ENCODE measurements at places on chromosomes 2 and 18.

GRCh38 chr2:197897960-197898678, 93.7 kb downstream of the PLCL1 start:
- no peak for DNase-seq

- no peak for DNase-seq
These were observed 798.4 kb upstream of the ACVR2A start for GRCh38 chr2:147046473-147046872.

DNA sequence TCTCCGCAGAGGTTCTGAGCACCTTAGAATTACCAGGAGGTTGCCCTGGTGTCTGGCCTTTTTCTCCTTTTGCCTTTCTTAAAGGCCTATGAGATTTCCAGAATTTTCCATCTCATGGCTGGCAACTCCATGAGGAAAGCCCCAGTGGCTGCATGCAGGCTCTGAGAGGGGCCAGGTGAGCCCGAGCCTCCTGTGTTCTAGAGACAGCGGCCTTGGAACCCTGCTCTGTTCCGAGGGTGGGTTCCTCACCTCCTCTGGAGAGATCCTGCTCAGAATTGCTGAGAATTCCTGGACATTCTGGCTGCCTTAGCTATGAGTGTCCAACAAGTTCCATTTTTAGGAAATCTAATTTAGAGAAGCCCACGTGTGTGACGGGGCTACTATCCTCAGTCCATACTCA, 35.7 kb upstream of the HPCAL1 start:
- no peak for DNase-seq

- DNase-seq = no peak
These were observed 926 bp downstream of the NDUFV2 start for GRCh38 chr18:9103376-9103873.

- no peak for DNase-seq
These were observed 80.0 kb upstream of the PXDN start for GRCh38 chr2:1824202-1824905.

- DNase-seq = no peak
These were observed 4.7 kb upstream of the THNSL2 start for GRCh38 chr2:88165332-88166003.

- DNase-seq = no peak
These were observed 1.5 kb downstream of the GALR1 start for GRCh38 chr18:77250926-77251729.

GRCh38 chr2:11514081-11514730, 19.6 kb upstream of the GREB1 start:
- no peak for DNase-seq

GRCh38 chr2:127610561-127610960, 35.4 kb upstream of the GPR17 start:
- no peak for DNase-seq

DNA sequence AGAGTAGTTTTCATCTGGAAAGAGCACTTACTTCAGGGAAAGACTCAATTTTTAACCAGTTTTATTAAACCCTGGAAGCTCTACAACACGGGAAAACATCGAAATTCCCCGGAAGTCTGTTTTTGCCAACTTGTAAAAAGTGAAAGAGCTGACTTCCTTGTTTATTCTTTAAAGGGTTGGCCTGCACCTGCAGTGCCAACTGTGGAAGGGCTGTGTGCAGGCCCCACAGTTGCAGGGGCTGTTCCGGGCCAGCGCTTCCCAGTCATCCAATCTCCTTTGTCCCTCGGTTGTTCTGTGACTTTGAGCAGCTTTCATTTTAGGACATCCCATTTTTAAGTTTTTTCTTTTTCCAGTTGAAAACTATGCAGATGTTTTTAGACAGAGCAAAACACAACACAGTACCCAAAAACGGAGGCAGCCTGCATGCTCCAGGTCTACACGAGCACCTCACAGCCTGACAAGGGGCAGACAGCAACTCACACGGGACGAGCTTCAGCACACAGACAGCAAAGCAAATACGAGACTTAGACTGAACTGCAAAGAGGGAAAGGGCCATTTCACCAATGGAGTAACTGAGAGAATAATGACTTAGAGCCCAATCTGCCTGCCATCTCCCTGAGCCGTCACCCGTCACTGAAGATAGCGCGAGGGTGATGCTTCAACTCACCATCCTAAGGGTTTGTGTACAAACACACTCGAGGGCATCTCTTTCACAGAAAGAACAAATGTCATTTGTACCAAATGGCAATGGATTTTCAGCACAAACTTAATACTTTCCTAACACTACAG, 70.6 kb downstream of the EMILIN2 start:
- no peak for DNase-seq

- DNase-seq = no peak
These were observed 92.2 kb downstream of the C1QL2 start for GRCh38 chr2:119066272-119066804.

- DNase-seq = no peak
These were observed 42.6 kb downstream of the GALNT1 start for GRCh38 chr18:35624146-35624545.

DNA sequence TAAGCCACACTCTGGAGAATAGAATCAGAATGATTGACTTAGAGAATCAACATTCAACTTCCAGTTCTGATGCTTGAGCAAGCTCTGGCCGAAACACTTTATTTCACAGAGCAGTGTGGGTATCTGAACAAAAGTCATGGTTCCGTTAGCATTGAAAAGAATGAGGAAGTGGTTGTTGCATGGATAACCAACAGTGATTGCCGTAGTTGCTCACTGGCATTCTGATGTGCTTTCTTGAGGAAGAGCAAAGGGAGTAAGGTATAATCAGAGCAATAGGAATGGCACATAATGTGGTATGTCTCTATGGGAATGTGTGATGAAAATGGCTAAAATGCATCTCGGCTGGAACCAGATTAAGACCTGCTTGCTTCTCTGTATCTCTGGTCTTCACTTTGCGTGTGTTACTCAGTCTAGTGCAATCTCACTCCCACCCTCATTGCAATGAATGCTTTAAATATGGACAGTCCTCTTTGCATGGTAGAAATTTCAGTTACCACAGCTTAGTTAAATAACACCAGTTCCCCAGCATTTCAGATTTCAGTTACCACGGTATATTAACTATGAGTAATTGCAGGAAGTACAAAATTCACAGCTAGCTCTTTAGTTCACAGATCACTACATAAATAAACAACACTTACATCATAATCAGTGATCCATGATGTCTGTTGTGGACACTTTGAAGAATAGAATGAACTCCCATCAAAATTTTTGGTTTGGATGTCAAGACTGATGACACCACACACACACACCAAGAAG, 7.8 kb upstream of the RAB12 start:
- no peak for DNase-seq

GRCh38 chr2:148649936-148650335, 5.4 kb downstream of the EPC2 start:
- no peak for DNase-seq

DNA sequence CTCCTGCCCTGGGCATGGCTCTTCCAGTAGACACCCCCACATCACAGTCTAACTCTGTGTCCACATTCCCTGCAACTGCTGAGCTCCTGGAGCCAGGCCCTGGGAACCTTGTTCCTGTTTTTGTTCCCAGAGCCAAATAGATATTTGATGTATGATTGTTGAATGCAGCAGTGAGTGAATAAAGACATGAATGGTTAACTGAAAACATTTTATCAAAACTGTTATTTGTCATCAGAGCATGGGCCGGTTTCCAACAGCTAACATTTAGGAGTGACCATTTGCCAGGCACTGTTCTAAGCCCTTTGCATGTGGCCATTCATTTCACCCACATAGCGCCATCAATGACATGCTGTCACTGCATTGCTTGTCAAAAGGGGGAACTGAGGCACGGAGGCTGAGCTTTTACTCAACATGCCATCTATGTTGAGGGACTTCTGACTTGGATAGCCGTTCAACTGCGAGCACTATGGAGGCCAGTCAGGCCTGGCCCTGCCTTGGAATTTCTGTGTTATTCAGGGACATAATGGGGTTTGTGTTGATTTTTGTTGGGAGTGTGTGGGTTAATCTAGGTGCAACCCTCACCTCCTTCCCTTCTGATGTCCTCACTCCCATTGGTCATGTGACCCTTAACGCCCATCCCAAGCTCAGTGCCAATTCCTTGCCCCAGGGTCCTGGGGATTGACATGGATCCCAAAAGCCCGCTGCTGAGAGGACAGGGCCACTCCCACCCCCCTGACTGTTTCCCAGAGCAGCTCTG, 12.6 kb downstream of the IL1R1 start:
- DNase-seq = no peak

GRCh38 chr2:27494944-27495554, at the start of gene FNDC4:
FNDC4 (minus strand) TSS chr2:27495200; CDS start chr2:27494679, 521 bp downstream.
- DNase-seq = no peak

DNA sequence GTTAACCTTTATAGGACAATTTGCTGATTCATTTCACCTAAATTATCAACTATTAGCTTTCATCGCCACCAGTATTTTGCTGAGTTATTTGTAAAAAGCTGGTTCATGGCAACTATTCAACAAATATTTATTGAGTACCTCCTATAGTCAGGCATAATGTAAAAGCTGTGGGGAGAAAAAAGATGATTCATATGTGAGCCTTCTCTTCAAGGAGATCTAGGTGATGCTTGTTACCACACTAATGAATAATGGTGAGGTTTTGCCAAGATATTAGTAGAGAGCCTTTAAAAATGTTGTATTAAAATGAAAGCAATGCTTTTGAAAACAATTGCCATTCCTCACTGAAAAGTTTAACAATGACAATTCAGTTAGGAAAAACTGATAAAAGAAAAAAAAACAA, 187.8 kb downstream of the ANKRD44 start:
- DNase-seq = no peak

GRCh38 chr2:40432921-40433483, 18.9 kb downstream of the SLC8A1 start:
- no peak for DNase-seq

DNA sequence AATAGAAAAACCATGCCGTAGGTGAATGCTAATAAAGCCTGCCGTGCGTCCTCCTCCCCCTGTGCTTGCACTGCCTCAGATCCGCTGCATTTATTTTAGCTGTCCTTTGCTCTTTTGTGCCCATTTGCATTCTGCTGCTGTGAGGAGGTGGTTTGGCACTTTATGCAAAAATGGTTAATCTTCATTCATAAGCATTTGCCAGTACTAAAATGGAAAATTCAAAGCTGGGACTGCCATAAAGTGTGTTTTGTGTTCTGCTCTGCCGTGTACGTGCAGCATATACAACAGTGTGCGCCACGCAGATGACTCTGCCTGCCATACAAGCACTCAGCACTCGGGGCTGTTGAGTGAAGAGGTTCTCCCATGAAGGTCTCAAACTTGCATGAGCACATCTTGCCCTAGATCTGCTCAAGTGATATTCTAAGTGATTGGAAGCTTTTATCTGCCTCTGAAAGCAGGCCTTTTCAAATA, 73.6 kb downstream of the SPATS2L start:
- no peak for DNase-seq

DNA sequence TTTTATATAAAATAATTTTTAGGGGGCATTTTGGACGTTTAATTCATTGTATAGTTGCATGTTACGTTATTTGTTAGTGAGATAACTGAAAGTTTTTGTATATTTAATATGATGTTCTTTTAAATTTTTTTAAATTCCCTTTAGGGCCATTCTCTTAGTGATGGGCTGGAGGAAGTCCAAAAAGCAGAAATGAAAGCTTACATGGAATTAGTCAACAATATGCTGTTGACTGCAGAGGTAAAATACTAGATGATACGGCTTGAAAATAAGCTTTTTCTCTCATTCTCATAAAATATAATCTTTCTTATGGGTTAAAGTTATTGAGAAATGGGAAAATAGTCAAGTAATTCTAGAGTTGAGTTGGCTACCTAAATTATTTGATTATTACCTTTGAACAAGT, 58.9 kb downstream of the MTX2 start:
- no peak for DNase-seq

GRCh38 chr2:168475636-168476035, 19.6 kb downstream of the CERS6 start:
- no peak for DNase-seq

DNA sequence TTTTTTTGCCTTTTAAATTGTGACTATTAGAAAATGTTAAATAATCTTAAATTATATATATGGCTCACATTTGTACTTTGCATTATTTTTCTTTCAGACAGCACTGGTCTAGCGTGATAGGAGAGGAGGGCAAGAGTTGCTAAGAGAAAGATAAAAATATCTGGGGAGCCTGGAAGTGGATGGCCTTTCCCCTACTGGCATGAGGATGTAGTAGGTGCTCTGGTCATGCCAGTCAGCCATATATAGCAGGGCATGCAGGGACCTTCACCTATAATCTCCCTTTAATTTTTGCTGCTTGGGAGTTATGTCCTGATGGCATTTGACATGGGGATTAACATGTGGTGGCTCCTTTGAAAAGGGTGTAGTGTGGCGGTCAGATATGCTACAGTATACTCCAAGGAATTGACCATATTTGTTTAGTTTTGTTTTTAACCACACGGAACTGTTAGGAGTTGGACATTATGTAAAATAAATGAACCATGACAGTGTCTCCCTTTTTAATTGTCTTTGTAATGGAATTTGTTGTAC, 144.7 kb downstream of the BABAM2 start:
- DNase-seq = no peak

DNA sequence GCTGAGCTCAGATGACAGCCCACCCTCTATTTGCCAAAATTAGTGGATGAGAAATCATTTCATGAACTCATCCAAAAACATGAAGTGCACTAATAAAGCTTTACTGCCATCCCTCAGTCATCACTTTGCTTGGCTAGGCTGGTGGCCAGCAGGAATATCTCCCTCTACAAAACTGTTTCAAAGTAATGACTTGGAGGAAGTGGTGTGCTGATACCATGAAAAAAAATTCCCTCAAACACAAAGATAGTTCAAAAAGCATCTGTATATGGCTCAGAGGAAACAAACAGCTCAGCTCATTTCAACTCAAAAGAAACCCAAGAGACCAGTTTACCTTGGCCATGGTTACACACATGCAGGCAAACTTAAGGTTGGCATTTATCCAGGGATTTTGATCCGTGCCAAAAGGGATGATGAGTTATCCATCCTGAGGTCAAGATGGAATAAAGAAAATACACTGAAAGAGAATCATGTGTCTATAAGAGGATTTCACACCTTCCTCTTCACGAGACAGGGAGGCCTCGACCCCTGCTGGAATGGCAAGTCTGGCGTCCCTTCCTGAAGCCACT, 18.4 kb upstream of the WIPF1 start:
- no peak for DNase-seq

- DNase-seq = no peak
These were observed 71.7 kb downstream of the PTRHD1 start for GRCh38 chr2:24721470-24721869.

- no peak for DNase-seq
These were observed 247.4 kb upstream of the RAB6C start for GRCh38 chr2:129731907-129732629.

- DNase-seq = no peak
These were observed 8.4 kb downstream of the YPEL5 start for GRCh38 chr2:30155202-30155601.
